DMS79 (cell line): ENCODE measurements at places on chromosomes 2 and 18.

DNA sequence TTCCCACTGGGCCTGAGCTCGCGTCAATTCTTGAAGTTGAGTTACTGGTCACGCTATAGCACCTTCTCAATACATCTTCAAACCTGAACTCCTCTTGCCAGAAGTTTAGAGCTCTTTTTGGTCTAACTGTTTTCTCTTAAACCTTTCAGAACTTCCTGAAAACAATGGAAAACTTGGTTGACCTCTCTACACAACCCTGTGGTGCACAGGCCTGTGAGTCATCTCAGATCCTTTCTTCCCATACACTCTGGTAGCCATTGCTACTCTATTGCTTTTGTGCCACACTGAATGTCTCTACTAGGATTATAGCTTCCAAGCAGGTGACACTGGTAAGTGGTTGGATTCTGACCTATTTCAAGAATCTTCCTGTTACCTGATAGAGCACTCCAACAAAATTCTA, 321.5 kb upstream of the FSIP2 start:
- no peak for DNase-seq

DNA sequence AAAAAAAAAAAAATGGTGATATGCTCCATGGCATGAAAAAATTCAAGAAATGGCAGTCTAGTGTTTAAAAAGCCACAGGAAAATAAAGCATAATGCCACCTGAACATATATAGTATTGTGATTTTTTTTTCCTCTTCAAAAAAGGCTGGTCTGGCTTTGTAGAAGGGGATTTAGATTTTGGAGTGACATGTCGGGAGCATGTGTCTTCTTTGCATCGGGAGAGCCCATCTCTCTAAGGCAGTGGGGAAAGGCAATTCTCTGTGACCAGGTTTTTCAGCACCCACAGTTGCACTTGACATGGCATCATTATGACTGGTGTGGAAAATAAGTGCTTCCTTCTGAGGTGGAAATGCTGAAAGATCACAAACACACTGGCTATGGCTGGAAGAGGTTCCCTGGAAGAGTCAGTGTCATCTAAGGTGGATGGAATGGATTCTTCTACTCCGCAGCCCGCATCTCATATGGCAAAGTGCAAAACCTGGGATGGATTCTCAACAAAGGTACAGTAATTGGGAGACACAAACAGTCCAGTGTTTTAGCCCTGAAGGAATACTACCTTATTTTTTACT, 172.5 kb downstream of the AGAP1 start:
- peak; percentile 54 for DNase-seq

DNA sequence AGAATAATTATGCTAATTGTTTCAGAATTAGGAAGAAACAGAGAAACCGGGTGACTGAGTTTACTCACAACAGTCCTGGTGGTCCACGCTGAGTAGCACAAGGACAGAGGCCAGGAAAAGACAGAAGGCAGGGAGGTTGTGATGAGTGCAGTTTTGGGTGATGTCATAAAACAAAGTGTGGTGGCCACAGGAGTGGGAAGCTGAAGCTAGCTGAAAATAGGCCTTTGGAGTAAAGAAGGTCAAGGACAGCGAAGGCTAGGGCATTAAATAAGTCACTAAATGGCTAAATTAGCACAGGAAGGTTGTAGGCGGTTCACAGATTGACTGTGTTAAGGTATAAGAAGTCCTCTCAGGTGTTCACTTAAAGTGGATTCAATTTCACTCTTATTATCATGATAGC, 120.9 kb upstream of the TTN start:
- no peak for DNase-seq

- DNase-seq = no peak
These were observed 407.6 kb downstream of the DSEL start for GRCh38 chr18:67108894-67109293.

GRCh38 chr2:176490061-176490861, 221.0 kb downstream of the MTX2 start:
- no peak for DNase-seq

DNA sequence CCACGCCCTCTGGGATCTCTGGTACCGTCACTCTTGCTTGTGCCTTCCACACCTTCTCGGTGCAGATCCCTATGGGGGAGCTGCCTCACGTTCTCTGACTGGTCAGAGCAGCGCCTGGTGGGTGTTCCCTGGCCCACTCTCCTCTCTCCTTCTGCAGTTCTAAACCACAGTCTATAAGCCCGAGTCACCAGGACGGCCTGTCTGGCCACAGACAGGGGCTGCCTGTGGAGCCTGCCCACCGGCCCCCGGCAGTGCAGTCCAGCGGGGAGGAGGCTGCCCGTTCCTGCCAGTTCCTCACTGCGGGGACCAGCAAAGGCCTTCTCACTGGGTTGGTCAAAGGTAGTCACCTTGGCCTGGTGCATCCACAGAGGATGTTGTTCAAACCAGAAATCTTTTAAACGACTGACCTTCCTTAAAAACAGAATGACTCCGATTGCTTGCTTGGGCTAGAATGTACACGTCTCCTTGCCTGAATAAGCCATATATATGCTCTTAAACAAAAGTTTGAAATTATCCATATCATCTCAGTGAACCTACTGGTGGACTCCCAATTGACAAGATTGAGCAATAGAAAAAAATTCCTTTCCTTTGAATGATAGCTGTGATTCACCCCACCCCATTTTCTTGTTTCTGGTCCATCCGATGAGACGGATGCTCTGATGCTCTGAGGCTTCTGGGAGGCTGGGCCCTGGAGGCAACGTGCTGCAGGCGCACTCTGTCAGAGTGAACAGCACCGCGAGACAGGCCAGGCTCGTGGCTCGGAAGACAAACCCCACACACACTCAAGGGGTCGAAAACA, 61.2 kb downstream of the RALBP1 start:
- DNase-seq = no peak

GRCh38 chr2:128316777-128317180, 1.9 kb downstream of the HS6ST1 start:
- no peak for DNase-seq

DNA sequence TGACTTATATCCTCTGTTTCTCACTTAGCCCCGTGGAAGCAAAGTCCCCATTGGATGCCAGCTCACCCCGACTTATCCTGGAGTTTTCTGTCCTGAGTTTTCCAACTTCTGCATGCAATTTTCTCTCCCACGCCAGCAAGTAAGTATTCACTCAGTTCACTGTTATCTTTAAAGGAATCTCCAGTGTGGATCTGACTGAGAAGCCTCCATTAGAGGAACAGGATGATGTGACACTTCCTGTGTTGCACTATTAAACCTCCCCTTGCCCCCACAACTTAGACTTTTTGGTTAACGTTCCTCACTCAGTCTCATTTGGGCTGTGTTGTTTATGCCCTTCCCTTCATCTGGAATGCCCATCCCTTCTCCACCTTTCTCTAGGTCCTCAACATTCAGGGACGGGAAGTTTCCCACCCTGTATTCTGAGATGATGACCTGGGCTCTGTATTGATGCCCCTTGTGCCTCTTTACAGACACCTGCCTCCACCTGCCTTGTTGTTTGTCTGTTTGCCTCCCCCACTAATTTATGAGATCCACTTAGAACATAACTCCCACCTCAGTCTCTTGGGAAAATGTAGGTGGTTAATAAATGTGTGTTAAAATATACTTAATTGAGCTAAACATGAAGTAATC, 536.1 kb upstream of the RAB6C start:
- DNase-seq = no peak

- DNase-seq = no peak
These were observed 81.1 kb upstream of the CD226 start for GRCh38 chr18:70028734-70029133.

DNA sequence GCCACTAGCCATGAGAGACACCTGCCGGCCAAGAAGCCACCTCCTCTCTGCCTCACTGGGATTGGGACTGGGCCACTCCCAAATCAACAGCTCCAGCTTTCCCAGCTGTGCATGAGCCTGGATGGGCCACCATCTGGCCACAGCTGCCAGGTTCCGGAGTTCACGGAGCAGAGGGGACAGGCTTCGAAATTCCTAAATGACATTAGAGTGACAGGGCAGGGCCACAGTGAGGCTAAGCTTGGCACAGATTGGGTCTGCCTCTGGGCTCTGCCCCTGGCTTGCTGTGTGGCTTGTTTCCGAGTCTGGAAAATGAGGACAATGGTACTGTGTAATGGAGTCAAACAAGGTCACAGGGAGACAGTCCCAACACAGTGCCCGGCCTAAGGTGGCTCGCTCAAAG, 6.5 kb downstream of the DIPK1C start:
- DNase-seq = no peak

- DNase-seq = no peak
These were observed 114.5 kb downstream of the METTL8 start for GRCh38 chr2:171319164-171319810.

GRCh38 chr2:219595256-219595655, 2.4 kb upstream of the STK11IP start:
- no peak for DNase-seq

GRCh38 chr2:68849579-68850030, 21.6 kb downstream of the BMP10 start:
- no peak for DNase-seq

GRCh38 chr2:9639000-9639602, 8.3 kb upstream of the YWHAQ start:
- no peak for DNase-seq

GRCh38 chr2:88398180-88398579, 54.3 kb downstream of the FOXI3 start:
- no peak for DNase-seq

- no peak for DNase-seq
These were observed 693.9 kb downstream of the SATB2 start for GRCh38 chr2:198763793-198764192.

GRCh38 chr2:11012131-11012693, 100.5 kb downstream of the KCNF1 start:
- peak; percentile 83 for DNase-seq

GRCh38 chr2:150303281-150303680, 184.2 kb downstream of the RND3 start:
- DNase-seq = no peak

DNA sequence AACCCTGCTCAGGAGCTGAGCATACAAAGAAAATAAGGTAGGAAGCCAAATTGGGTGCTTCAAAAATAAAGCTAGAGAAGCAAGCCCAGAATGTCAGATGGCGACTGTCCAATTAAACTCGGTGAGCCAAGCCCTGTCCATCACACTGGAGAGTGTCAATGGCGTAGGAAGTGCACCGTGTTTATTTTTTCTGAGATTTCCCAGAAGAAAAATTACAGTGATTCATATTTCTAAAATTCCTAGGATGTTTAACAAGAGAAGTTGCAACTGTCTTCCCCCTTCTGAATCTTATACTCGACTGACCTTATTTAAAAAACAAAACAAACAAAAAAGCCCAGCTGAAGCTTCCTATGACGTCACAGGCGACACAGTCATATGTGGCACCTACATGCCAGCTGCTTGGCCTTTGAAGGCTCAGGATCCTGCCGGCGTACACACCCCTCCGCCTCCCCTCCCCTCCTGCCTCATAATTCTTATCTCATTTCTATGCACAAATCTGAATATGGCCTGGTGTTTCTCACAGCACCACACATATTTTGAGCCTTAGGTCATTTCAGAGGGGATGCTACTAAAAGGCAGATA, 60.8 kb downstream of the MBP start:
- DNase-seq = no peak

GRCh38 chr2:201996679-201997314, 36.9 kb upstream of the FZD7 start:
- DNase-seq = no peak

GRCh38 chr2:170341684-170342623, 164.0 kb downstream of the MYO3B start:
- DNase-seq = no peak

GRCh38 chr2:50879457-50879856, 152.5 kb downstream of the NRXN1 start:
- DNase-seq = no peak

- no peak for DNase-seq
These were observed 217.7 kb downstream of the MBD5 start for GRCh38 chr2:148238561-148238960.

DNA sequence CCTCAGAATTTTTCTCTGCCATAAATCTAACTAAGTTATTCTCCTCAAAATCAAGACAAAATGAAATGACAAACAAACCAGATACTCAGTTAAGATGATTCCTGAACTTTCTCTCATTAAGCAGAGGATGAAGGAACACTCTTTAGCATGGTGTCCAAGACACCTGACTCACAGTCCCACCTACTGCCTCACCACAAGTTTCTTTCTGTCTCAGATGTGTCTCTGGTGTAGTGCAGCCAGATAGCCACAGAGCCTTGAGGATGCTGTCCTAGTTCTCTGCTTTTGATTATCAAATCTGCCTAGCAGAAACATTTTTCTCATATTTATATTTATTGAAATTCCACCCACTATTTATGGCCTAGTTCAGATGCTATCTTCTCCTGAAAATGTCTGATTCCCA, 103.6 kb upstream of the TMEM200C start:
- no peak for DNase-seq

DNA sequence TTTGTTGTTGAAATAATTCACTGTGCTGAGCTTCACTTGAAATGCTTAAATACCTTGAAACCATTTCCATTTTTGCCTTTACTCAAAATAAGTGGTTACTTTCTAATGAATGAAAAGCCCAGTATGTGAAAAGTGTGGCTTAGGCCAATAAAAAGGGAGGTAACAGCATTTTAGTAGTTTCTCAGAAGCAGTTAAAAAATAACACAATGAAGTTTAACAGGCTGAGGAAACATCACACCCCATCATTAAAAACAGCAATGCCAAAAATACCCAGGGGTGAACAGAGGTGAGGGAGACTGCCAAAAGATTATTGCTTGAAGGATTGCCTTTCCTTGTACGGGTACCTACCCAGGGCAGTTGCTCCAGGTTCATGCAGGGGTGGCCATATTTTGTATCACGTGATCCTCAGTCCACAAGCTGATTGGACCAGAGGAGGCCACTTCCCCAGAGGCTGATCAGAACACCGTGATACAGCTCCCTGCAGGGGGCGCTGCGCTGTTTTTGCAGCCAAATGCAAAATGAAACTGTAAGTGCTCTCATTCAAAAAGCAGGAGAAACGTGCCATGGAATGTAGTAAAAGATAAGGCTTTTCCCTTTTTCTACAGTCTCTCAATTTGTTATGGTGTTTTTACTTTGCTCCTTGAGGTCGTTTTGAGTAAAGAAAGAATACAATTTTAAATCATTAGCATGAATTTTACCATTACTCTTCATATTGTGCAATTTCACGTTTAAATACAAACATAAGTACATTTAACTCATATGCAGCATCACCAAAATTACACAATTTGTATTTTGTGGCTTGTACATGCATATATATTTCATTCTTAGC, 70.2 kb upstream of the SH3BP4 start:
- no peak for DNase-seq

DNA sequence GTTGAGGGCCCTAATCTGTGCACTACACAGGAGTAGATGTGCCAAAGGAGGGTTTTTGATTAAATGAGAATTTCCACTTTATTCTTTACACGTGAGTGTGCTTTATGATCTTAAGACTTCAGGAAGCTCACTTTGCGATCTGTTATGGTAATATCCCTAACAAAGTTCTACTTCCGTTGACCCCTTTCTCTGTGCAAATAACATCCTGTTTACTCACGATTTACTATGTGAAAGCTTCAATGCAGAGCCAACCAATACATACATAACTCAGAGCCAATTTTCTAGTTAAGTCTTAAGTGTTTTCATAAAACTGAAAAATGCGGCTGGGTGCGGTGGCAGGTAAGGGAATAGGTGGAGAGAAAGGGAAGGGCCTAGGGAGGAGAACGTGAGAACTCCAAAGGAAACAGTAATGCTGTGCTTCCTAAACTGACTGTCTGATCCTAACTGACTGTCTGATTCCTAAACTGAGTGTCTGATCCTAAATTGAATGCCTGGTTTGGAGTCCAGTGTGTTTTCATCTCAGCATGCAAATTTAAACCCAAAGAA, 87.6 kb downstream of the PLCL1 start:
- no peak for DNase-seq
